ENCODE measurements at places on chromosomes 2 and 18.

DNA sequence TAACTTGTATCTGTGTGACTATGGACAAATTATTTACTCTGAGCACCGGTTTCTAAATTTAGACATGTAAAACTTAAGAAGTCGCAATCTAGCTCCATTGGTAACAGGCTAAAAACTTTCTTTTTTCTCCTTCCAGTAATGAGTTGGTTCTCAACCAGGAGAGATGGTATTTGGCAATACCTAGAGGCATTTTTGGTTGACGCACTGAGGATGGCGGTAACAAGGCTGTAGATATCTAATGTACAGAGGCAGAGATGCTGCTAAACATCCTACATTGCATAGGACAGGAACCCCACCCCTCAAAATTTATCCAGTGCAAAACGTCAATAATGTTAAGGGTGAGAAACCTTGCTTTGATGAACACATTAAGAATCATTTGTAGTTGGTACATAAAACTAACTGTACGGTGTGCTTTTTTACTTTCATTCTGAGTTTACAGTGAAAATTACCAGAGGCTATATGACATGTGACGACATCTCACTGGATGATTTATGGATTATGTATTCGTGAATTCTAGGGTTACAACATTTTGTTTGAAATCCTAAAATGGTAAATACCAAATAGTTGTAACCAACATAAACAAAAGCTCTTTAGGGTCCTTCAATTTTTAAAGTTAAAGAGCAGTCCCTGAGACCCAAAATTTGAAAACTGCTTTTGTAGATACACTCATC is 91.3 kb downstream of the TLK1 start:
- DNase-seq = no peak

DNA sequence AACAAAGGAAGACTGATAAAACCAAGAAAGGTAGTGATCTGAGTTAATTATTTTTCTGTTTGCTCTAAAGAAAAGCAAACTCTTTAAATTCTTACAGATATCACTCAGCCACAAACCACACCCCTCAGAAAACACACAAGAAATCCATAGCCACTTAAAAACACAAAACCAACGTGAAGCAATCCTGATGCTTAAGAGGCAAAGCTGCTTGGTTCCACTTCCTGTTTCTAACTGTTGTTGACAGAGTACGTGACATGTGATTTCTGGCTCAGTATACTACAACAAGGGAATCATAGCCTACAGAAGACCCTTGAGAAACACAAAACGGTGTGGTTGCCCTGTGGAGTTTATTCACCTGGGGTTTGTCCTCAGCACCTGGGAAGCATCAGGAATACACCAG is 240.9 kb upstream of the APCDD1 start:
- DNase-seq = no peak

DNA sequence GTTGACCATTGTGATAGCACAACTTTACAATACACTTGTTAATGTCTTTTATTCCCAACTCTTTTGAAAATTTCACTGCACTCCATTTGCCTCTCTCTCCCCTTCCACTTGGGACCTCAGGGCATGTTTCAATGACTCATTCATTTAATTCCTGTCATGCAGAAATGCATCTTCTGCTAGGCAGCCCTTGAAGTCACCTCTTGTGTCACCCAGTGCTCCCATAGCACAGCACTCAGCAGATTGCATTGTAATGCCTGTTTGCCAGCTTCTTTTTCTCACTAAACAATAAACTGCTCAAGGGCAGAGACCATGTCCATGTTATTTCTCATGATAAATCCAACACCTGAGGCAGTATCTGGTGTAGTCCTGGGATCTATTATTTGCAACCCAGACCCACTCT is 85.9 kb upstream of the ACSL3 start:
- DNase-seq = no peak

DNA sequence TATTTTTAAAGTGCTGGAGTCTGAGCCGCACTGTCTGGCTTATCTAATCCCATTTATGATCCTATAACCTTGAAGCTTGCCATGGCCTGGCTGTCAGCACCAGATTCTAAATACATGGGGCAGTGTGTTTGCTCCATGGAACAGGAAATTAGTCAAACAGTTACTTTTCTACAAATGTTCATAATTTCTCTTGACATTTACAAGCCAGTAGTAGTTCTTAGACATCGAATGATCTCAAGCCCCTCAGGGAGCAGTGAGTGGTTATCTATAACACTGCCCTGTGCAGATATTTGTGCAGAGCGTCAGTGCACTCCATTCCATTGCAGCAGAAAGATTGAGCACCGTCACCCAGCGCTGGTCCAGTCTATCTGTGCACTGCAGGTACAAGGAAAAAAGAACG is 205.2 kb downstream of the AGPS start:
- no peak for DNase-seq

DNA sequence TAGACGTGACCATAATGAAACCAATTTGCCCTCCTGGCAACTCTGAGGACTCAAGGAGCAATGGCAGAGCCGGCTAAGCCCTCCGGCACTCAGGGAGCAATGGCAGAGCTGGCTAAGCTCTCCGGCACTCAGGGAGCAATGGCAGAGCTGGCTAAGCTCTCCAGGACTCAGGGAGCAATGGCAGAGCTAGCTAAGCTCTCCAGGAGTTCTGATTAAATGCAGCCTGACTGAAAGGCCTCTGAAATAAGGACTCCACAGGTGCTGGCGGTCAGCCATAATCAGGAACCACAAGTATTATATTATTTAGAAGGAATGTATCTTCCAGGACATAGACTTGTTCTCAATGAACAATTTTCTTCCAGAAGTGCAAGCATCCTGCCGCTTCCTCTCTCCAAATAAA is 65.2 kb downstream of the C2orf76 start:
- no peak for DNase-seq

GRCh38 chr2:19364014-19364413 is 5.6 kb upstream of the OSR1 start:
- no peak for DNase-seq

DNA sequence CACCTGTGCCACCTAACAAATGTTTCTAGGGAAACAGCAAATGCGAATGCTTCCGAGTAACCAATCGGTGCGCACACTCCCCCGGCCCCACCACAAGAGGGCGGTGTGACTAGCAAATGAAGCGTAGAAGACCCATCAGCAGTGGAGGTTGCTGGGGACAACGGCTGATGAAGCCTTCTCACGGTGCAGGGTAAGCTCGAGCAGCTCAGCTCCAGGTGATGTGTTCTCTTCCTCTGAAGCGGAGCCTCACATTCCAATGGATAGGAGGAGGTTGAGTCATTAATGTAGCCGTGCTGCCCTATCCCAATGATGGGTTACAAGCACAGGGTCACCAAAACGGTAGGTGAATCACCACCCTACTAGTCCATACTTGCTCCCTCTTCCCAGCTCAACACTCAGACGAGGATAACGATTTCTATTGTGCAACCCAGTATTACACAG is 127.6 kb upstream of the TWIST2 start:
- no peak for DNase-seq

DNA sequence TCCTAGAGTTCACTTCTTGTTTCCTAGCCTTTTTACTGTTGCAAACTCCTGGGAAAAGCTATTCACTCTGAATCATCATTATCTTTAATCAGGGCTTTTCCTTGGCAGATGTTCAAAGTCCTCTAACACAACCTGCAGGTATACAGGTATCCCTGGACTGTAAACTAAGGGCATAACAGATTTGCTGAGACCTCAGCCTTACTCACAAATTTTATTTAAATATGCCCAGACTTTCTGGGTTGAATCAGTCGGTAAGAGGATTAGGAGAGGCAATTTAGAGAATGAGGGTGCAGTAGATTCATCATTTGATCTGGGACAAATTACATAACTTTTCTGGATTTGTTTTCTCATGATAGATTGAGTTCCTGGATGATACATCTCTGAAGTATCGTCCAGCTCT is 217.8 kb upstream of the STON1 start:
- DNase-seq = no peak

GRCh38 chr2:205060269-205060668 is 515.0 kb downstream of the PARD3B start:
- DNase-seq = no peak

DNA sequence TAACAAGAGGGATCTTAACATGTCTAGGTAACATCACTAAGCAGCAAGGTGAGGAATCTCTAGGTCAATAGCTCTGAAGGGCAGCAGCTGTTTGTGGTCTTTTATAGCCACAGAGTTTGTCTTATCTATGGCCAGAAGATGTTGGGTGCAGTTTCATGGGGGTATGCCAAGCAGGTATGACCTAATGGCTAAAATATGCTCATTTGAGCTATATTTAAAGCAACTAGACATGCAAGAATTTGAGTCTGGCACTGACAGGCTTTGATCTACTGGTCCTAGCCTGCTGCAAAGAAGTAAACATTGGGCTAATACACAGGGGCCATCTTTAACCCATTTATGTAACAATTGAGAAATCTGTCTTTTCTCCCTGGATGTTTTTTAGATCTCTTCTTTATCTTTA is 13.9 kb upstream of the UGP2 start:
- DNase-seq = no peak

- no peak for DNase-seq
Observed at GRCh38 chr2:15260835-15261234, 300.3 kb downstream of the NBAS start.

DNA sequence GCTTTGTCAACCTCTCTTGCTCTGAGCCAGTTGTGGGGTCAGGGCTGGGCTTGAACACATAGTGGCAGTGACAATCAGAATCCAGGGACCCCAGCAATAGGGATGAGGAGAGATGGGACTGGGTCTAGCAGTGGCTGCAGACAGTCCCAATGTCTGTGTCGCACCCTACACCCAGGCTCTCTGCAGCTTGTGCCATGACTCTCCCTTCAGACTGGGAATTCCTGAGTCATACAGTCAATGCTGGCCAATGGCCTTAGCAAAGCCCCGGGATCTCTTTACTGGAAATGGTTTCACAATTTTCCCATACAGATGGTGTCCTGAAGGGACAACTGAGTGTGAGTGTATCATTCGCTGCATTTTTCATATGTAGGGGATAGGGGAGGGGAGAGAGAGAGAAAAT is 74.2 kb upstream of the CELF4 start:
- DNase-seq = no peak

GRCh38 chr2:127609818-127610217 is 36.1 kb upstream of the GPR17 start:
- no peak for DNase-seq

GRCh38 chr18:30970196-30970816 is 72.2 kb downstream of the DSC3 start:
- no peak for DNase-seq

DNA sequence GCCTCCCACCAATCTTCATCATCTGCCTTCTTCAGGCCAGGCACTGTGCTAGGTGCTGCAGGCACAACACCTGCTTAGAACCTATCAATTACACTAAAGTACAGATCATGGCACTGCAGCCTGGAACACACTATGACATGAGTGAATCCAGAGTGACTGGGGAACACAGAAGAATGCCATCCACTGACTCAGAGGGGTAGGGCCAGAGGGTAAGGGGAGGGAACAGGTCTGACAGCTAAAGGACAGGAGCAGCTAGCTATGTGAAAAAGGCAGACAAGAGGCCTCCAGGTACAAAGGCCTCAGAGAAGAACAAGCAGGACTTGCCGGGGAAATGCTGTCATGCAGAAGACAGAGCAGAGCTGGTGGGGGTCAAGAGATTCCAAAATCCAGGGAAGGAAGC is 53.3 kb upstream of the ACAA2 start:
- no peak for DNase-seq

All from activated CD8-positive, alpha-beta memory T cell treated with anti-CD3 and anti-CD28 coated beads for 4 hours (primary cell).